ENCODE measurements at places on chromosomes 5 and 9. TPM values are rescaled to one million over a fixed set of nuclear protein-coding genes. Genes with fewer than 3 reads are reported as not detected.

DNA sequence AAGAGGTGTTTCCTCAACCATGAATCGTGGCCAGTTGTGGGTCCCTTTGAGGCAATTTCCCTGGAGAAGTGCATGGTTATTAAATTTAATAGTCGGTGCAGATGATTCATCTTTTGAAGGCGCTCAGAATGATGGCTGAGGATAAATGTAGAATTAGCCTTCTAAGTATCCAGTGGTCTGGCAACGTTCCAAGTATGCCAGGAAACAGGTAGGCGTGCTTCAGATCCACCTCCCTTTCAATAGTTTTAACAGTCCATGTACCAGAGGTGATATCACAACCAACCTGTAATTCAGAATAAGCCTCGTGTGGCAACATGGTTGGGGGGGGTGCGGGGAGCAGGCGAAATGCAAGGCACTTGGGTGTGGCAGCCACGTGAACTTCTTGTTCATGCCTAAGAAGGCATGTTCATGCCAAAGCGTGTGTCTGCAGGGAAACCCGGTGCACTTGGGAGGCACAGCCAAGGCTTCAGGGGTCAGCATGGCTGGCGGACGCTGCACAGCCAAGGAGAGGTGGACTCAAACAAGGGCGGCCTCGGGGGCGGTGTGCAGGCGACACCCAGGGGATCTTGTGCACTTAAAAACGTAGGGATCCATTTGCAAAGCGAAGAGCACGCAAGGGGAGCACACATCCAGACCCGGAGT is 5.2 kb upstream of the NKD2 start:
- DNase-seq, result no peak

DNA sequence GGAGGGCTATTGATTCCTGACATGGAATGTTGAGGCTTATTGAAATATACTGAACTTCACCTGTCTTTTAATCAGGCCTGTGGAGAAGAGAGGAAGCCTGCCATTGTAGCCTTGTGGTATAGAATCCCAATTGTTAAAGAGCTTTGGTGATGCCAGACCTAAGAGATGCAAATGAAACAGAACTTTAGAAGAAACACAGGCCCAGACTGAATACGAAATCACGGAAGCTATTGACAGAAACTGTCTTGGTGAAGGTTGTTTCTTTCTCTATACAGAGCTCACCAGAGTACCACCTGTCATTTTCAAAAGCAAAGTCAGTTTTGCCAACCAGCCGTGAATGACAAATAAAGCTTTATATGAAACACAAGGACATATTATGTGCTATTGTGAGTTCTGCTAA is 660.3 kb downstream of the ISL1 start:
- no peak for DNase-seq

- no peak for DNase-seq
Measured at GRCh38 chr5:20113031-20113715, 125.2 kb upstream of the CDH18 start.

DNA sequence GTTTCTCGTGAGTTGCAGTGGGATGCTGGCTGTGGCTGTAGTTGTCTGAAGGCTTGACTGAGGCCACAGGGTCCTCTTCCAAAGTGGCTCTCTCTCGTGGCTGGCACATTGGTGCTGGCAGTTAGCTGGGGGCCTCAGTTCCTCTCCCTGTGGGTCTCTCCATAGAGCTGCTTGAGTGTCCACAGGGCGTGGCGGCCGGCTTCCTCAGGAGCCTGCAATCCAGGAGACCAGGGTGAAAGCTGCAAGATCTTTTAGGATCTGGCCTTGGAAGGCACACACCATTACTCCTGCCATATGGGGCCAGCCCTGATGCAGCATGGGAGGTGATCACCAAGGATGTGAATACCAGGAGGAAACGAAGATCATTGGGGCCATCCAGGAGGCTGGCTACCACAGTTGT is 41.1 kb downstream of the ANKRD33B start:
- DNase-seq, result no peak

DNA sequence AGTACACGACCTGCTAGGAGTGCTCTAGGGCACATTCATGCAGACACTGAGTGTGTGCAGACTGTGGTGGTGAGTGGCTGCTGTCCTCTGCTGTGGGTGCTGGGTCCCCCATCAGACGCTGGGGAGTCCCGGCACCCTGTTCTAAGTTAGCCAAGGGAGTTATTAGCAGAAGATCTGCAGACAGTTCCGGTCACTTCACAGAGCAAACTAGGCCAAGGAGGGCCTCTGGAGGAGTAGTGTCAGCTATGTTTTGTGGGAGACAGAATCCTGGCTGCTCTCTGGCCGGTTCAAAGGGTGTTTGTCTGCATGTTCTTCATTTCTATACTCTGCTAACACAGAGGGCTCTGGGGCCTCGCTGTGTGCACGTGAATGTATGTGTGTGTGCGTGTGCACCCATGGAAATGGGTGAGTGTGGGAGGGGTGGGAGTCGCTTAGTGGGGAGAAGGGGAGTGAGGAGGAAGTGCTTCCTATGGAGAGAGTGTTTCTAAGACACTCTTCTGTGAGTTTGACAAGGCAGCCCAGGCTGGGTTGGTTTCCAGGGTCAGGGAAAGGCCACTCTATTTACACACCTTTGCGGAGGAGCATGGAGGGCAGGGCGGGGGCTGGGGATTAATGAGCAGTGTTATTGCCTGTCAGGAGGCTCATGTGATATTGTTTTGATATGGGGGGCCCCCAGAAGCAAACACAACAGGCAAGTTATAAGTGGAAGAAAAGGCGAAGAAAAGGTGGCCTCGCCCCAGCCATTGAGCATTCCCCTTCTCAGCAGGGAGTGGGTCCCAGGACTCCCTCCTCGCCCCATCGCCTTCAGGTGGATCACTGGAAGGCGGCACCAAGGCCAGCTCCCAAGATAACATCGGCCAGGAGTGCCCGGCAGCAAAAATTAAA is 68.9 kb downstream of the MACROH2A1 start:
- DNase-seq, result no peak

DNA sequence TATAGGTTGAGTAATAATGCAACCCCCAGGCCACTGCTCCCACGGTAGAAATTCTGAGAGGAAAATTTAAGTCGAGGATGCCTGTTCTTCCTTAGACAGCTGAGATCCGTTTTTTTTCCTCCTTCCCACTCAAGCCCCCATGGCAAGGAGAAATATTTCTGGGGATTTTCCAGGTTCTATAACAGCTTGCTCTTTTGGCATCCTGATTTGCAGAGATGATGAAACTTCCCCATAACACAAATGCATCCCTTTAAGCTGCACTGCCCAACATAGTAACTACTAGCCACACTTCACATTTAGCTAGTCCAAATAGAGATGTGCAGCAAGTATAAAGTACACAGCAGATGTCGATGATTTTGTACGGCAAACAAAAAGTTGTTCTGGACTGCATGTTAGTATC is 32.5 kb upstream of the GNA14 start:
- no peak for DNase-seq

DNA sequence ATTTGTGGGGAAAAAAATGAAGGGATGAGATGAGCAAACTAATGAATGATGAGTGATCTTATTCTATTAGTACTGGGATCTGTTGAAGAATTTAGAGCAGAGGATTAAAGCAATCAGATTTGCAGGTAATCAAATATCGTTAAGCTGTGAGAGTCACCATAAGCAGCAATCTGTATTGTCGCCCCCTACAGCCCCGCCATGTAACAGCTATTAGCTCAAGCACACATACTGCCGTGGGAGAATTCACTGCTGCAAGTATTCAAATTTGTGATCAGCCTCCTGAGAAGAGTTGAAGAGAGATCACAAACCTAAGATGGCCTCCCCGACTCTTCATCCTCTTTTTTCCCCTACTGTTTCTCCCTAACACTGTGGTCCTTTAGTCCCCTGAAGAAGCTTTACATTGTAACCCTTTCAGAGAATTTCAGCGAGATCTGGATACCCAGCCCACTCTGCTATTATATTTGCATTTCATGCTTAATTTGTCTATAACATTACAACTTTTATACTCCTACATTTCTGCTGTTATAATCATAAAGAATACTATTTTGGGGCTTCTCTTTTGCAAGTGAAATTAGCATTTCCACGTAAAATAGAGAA is 28.5 kb upstream of the PHF24 start:
- DNase-seq, result peak; percentile 5

DNA sequence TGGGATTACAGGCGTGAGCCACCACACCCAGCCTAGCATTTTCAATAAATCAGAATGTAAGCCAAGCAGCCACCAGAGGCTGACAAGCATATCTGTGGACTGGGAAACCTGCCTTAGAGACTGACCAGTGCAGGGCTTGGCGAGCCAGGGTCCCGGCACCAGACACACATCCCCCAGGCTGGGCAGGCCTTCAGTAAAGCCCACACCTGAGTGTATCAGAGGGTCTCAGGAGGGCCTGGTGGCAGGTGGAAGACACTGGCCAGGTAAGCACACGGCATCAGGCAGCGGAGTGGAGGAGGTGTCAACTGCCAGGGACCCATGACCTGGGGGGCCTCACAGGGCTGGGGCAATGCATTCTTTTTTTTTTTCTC is 78.3 kb upstream of the IL17B start:
- no peak for DNase-seq

DNA sequence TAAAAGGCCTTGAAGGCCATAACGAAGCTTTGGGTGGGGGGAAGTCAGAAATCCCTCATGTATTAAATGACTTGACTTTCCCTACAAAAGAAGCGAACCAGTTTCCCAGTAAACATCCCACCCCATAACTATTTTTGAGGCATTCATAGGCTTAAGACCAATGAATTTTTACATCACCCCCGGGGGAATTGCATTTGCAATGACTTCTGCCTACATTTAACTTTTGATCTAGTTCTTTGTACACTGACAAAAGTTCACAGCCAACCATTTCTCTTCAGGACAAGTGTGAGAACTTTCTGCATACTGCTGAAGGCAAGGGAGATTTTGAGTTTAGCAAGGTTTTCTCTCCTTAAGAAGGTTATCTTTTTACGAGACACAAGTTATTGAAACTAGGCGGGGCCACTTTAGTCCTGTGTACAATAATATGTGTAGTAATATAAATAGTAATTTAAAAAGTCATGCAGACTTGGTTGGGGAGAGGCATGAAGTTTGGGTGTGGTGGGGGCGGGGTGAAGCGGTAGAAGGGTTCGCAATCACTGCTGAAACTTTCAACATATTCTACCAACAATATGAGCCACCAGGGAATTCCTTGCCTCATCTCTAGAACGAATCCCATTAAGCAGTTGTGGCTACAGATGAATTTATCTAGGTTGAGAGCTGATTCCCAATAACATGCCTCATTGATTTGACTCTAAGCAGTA is 2.5 kb downstream of the TJP2 start:
- no peak for DNase-seq

DNA sequence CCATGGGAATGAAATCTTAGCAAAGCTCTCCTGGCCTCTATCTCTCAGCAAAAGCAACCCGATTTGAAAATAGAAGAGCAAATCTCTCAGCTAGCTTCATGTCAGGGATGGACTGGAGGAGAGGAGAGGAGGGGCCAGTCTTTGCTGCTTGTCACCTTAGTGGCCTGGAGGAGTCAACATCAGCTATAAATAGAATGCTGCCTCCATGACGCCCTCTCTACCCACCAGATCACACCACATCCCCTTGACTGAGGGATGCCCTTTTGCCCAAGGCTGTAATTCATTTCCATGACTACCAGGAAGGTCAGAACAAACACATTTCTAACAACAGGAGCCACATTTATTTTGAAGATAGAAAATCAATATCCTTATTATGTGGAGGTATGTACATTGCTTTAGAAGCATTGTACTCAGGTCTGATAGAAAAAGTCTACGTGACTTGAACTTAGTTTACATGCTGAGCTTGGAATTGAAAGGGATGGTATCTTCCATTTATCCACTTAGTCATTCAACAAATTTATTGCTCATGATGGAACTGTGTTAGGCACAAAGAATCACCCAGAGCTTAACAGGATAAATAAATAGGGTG is 92.4 kb upstream of the LIFR start:
- no peak for DNase-seq

DNA sequence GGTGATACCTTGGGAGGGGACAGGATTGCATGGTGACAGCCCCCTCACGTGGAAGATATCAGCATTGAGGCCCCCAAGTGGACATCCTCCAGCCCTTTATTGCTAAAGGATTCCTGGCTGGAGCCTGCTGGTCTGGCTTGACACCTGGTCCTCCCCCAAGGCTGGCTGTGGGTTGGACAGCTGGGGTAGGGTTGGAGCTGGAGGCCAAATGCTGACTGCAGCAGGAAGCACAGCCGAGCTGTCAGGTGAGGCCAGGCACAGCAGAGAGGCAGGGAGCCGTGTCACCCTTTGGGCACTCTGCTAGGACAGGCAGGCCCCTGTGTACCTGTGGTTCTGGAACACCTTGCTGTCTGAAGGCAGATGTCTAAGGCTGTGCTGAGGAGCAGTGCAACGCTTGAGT is 2.2 kb downstream of the CACFD1 start:
- no peak for DNase-seq

GRCh38 chr9:21395778-21396717 is 10.8 kb upstream of the IFNA2 start:
- no peak for DNase-seq

DNA sequence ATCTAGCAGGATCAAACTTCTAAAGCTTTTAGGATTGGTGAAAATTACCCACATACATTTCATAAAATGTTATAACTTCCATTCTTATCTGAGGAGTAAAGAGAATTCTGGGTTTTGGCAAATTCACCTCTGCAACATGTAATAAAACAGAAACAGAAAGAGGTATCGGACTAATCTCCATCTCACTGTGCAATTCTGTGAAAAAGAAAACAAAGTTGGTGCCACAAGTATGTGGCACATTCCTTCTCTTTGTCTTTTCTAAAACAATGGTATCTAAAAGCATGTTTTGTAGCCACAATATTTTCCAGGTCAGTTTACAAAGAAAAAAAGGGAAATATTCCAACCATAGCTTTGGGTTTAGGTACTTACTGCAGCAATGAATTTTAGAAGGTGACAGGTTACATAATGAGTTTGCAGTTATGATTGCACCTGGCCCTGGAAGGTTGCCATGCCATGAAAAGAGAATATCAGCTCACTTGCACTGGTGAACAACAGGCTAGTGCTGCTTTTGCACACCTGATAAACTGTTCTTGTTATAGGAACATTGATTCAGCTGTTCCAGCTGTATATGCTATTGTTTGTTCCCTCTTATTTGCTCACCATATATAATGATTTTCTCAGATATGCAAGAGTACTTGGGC is 491.3 kb upstream of the MEF2C start:
- DNase-seq, result no peak

GRCh38 chr5:102659151-102659550 is 96.0 kb upstream of the PAM start:
- no peak for DNase-seq

The DPP7 gene
- 14.9 TPM for total RNA-seq

The ELOVL7 gene
- total RNA-seq, result 0.18 TPM

The ZNF367 gene
- 4.7 TPM for total RNA-seq

The PLCXD3 gene
- total RNA-seq, result under 0.01 TPM

The ZNF300 gene
- total RNA-seq, result 7.5 TPM

The CD274 gene
- total RNA-seq, result 29.4 TPM

The HSD17B3 gene
- not detected for total RNA-seq

The ARL10 gene
- 3.6 TPM for total RNA-seq

All from IMR-90 (cell line).